ENCODE measurements at places on chromosomes 5 and 9.

DNA sequence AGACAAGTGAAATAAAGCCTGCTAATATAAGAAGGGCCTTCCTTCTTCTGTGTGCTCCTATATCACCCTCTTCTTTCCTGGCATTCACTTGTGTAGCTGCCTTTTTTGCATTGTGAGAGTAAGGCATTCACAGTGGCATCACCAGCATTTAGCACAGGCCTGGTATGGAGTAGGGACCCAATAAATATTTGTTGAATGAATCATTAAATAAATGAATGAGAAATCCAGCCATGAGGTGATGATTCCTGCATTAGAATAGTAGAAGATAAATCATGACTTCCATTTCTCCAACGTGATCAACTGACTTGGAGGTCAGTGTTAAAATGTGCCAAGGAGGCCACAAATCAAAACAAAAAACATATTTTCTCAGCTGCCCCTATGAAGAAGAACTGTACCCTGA lies 3.9 kb downstream of the PLPPR1 start:
- DNase-seq, result no peak

GRCh38 chr5:78476795-78477194 lies 116.4 kb downstream of the SCAMP1 start:
- no peak for DNase-seq

GRCh38 chr9:122291458-122291857 lies 26.8 kb downstream of the MRRF start:
- no peak for DNase-seq

- DNase-seq, result no peak
Observed at GRCh38 chr9:29969856-29970647, 2396.8 kb upstream of the C9orf72 start.

GRCh38 chr9:25600501-25600900 lies 77.7 kb downstream of the TUSC1 start:
- DNase-seq, result peak; percentile 8

- no peak for DNase-seq
Observed at GRCh38 chr5:35041261-35041660, 6.5 kb downstream of the AGXT2 start.

DNA sequence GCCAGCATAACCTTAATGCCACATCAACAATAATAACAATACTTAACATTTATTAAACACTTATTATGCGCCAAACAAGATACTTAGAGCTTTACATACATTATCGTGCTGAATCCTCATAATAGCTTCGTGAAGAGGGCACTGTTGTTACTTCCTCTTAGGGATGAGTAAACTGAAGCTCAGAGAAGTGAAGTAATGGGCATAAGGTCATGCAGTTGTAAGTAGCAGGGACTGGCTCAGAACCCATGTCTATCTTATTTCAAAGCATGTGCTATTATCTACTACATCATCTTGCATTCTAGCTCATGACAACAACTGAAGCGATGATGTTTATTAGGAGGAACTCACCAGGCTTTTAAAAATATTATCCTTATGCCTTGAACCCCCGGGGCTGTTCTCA lies 34.9 kb upstream of the PPP3R2 start:
- no peak for DNase-seq

DNA sequence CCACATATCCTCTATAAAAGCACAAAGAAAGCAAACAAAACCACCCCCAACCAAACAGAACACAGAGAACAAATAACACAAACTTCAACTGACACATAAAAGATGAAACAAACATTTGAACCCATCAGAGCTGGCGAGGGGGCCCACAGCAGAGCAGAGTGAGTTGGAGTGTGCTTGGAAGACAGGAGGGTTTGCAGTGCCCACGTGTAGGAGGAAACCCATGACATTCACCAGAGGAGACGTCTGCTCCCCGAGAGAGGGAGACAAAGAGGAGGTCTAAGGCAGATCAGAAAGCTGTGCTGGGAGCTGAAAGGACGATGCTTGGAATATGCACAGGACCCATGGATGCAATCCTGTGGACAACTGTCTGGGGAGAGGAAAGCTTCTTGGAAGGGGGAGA lies 27.0 kb downstream of the MRPL36 start:
- no peak for DNase-seq

DNA sequence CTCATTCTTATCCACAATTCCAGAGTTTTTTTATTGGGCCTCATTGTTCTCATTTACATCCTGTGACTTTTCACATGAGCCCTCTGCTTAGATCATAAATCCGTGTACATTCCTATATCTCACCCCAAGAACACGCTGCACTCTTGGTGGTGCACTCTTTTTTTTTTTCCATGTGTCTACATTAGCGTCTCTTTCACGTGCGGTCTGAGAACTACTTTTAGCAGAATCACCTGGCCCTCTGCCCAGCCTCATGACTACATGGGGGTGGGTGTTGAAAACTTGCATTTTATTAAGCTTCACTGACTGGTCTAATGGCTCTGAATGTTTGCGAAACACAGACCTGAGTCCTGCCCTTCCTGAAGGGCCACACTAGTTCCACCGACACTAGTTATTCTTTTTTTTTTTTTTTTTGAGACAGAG lies 18.6 kb downstream of the C9orf57 start:
- DNase-seq, result no peak

- DNase-seq, result peak; percentile 37
Observed at GRCh38 chr5:178162481-178162880, 8.8 kb upstream of the NHP2 start.

GRCh38 chr9:138097501-138097991 lies 220.0 kb downstream of the CACNA1B start:
- DNase-seq, result no peak

GRCh38 chr9:110622368-110622767 lies 42.8 kb upstream of the SVEP1 start:
- DNase-seq, result no peak

- no peak for DNase-seq
Observed at GRCh38 chr5:1366514-1366913, 21.6 kb upstream of the CLPTM1L start.

GRCh38 chr9:75880618-75881017 lies 9.9 kb upstream of the PCSK5 start:
- no peak for DNase-seq

DNA sequence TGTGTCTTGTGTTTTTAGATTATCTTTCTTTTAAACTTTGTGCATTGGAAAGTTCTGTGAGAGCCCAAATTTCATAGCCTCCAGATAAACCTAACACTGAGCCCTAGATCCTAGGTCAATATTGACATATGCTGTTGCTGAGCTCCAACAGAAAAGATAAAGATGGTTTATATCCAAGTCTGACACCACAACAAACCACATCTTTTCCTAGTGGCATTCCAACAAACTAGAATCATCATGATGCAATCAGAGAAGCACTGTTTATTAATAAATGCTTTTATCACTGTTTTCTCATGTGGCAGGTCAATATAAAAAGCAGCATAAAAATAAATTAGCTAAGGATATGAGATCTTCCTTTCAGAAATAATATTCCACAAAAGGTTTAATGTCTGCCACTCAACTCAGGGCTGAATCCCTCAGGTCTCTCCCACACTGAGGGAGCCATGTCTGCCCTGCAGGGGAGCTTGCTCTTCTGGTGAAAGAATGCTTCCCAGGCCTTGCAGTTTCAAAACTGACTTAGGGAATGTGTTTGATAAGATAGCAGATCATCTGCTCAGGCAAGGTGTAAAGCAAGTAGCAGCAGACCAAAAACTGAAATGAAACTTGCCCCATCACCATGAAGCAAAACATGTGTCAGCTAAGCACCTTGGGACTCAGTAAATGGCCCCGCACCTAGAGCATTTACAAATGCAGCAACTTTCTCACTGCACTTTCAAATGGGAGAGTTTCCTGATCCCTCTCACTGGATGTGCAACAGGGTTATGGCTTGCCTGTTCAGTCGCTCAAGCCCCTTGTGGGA lies 493.0 kb downstream of the AGTPBP1 start:
- peak; percentile 70 for DNase-seq

DNA sequence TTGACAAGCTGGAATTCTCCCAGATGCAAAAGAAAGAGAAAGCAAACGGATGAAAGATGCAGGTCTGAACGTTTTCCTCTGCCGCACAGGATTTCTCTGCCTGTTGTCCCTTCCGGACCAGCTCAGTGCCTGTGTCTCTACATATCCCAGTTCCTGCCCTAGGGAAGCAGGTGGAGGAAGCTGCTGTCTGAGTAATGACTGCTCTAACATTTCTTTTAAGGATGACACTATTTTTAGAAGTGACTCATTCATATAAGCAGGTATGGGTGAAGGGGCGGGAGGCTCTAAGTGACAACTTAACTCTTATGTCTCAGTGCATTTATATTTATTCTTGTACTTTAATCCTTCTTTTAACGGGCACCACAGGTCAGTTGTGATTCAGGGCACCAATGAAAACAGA lies 128.8 kb downstream of the SLC24A2 start:
- DNase-seq, result no peak

DNA sequence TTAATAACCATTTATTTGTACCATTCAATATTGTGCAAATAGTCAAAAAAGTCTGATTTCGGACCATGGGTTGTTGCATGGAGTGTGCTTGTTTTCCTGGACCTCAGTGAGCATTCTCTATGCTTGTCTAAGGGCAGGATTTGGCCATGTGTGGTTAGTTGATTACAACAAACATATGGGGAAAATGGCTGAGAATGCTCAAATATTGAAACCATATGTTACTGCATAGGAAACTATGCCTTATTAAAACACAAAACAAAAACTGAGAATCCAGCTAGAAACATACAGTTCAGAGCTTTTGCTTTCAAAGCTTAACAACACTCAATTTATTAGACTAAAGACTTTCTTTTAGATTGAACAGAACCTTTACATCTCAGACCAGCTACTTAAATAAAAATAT lies 928.3 kb downstream of the NR2F1-AS1 start:
- no peak for DNase-seq

- no peak for DNase-seq
Observed at GRCh38 chr9:134052941-134053340, 14.9 kb downstream of the BRD3 start.

GRCh38 chr5:55554585-55555202 lies 19.9 kb upstream of the PLPP1 start:
- DNase-seq, result no peak

DNA sequence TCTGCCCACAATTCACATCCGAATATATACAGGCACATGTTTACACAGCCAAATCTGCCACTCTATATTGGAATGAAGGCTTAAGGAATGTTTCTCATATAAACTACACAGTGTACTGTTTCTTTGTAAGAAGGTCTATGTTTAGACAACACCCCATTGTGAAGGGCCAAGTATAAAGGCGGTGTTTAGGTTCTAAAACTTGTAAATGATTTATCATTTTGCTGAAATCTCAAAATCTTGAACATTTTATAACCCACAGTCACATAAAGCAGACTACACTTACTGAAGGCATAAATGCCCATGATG lies 94.0 kb downstream of the ZNF608 start:
- DNase-seq, result no peak

GRCh38 chr5:168939156-168939800 lies 360.1 kb upstream of the PANK3 start:
- peak; percentile 18 for DNase-seq

- DNase-seq, result no peak
Observed at GRCh38 chr5:36558641-36559040, 47.8 kb upstream of the SLC1A3 start.

- no peak for DNase-seq
Observed at GRCh38 chr5:78361631-78361993, 1.2 kb downstream of the SCAMP1 start.

- DNase-seq, result no peak
Observed at GRCh38 chr5:41363343-41363986, 146.9 kb downstream of the PLCXD3 start.

DNA sequence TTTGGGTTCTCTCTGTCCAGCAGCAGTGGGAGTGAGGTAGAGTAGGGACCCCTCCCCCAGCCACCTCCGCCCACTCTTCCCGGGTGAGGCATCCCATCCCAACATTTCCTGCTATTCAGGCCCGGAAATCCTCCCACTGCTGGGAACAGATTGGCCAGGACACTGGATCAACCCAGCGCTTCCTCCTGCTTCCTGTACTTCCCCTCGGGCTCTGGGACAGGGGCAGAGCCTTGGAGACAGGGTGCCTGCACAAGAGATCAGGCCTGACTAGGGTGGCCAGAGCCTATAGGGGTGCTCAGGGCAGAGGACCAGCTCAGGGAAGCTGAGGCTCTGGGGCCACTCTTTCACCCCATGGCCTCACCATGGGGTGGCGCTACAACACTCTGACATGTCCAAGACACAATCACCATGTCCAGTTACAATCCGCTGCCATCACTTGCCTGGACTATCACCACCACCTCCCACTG lies 14.5 kb downstream of the SH2D3C start:
- peak; percentile 17 for DNase-seq

DNA sequence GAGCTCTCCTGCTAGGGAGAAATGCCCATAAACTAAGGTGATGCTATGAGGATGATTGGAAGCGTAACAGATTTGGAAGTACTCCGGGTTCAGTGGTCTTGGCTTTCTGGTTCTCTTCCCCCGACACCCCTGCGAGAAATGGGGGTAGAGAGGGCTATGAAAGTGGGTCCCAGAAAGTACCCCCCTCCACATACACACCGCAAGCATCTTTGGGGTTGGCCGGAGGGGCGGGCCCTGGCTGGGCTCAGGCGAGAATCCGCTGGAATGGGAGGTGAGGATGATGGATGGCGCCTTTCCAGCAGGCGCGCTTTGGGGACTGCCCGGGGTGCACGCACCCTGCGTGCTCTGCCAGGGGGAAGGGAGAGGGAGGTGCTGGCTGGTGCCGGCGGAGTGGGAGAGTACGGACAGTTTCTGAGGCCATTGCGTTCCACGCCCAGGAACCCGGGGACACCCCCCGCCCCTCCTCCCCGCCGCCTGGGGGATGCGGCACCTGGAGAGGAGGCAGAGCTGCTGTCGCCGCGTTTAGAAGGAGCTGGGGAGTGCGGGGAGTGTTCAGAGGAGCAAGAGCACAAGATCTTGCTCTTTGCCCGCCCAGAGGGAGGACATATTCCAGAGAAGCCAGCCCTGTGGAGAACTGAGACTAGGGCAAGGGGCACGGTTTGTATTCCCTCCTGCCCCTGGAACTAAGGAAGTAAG lies 1.9 kb downstream of the PCSK5 start:
- no peak for DNase-seq

GRCh38 chr5:33936004-33936380 lies 194 bp upstream of the RXFP3 start:
- no peak for DNase-seq

GRCh38 chr5:98031496-98031895 lies 742.0 kb upstream of the RGMB start:
- DNase-seq, result no peak

DNA sequence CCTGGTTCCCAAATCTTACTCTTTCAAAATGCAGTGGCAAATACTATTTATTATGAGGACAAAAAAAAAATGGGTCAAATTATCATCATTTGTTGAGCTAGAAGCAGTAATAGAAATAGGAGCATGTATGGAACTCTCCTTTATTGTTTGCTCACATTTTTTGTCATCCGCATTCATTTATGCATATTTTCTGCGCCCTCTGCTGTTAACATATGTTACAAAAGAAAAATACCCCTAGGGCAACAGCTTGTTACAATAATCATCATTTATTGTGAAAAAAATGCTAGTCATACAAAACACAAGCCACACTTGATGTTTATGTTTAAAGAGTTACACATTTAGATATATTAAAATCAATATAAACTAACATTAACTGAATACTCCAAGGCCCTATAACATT lies 328.2 kb downstream of the TUSC1 start:
- DNase-seq, result no peak

DNA sequence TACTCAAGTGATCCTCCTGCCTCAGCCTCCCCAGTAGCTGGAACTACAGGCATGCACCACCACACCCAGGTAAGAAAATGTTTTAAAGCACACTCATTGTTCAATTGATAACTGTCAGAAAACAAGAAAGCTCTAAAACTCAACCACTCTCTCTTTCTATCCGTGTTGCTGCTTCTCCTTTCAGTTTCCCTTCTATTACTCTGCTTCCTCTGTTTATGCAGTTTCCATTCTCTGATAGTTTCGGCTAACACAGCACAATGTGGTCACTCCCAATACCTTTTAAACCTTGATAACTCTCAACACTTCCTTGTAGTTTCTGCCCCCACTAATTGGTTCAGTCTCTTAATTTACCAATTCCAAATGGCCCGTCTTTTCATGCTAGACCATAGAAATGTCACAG lies 59.2 kb upstream of the NR4A3 start:
- DNase-seq, result no peak
